ENCODE measurements at places on chromosomes 5 and 9. TPM values are rescaled to one million over a fixed set of nuclear protein-coding genes. Genes with fewer than 3 reads are reported as not detected.

The PRDM9 gene
- total RNA-seq: not detected

GRCh38 chr5:144378681-144379080 is 208.0 kb downstream of the KCTD16 start:
- 0 out of 2 replicates have a peak, but pooled peaks cover 3% of the 10 kb centered on the region for H3K27me3 ChIP-seq
- no peak overlapping the region for H3K27ac ChIP-seq
- no peak overlapping the region for H3K4me3 ChIP-seq
- no peaks in the 10 kb centered on the region for H3K36me3 ChIP-seq

- H3K27me3 ChIP-seq: no peaks in the 10 kb centered on the region
- H3K27ac ChIP-seq: peak overlapping the region; percentile 96
- peaks cover 4% of the 10 kb centered on the region for H3K4me1 ChIP-seq
- no peak for DNase-seq
Observed at GRCh38 chr5:179700401-179700918, 1.7 kb downstream of the CANX start.

DNA sequence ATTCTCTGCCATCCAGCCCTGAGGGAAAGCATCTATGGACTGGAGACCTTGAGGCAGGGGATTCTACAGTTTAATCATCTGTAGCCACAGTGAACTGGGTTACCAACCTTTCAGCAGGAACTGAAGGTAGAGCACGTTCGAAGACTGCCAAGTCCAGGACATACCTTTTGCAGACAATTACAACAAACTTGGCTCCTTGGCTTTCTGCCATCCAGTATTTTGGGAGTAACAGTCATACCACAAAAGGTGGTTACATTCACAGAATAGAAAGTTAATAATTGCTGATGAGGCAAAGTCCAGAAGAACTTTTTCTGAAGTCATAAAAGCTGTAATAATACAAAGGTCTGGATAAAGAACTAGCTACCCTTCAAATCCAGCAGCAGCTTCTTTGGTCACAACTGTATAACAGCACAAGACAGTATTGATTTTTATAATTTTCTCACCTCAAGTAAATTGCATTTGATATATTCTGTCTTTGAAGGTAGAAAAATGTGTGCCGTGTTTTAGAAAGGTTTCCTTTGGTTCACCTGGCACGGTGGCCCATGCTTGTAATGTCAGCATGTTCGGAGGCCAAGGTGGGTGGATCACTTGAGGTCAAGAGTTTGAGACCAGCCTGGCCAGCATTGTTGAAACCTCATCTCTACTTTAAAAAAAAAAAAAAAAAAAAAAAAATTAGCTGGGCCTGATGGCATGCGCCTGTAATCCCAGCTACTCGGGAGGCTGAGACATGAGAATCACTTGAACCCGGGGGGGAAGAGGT is 236.6 kb downstream of the NR3C1 start:
- H3K27me3 ChIP-seq: no peaks in the 10 kb centered on the region
- H3K4me1 ChIP-seq: no peaks in the 10 kb centered on the region
- H3K36me3 ChIP-seq: no peaks in the 10 kb centered on the region
- no peak for DNase-seq
- no peak overlapping the region for H3K27ac ChIP-seq
- no peak overlapping the region for H3K4me3 ChIP-seq

GRCh38 chr5:12019306-12019705 is 115.1 kb upstream of the CTNND2 start:
- H3K4me1 ChIP-seq: no peaks in the 10 kb centered on the region
- no peak overlapping the region for H3K4me3 ChIP-seq
- H3K27me3 ChIP-seq: no peaks in the 10 kb centered on the region
- H3K27ac ChIP-seq: no peak overlapping the region

- H3K4me3 ChIP-seq: no peak overlapping the region
- no peaks in the 10 kb centered on the region for H3K4me1 ChIP-seq
- DNase-seq: no peak
- H3K36me3 ChIP-seq: no peaks in the 10 kb centered on the region
- no peak overlapping the region for H3K27ac ChIP-seq
Observed at GRCh38 chr9:85715587-85715986, 26.2 kb downstream of the AGTPBP1 start.

The PCDHGA7 gene
- not detected for total RNA-seq

DNA sequence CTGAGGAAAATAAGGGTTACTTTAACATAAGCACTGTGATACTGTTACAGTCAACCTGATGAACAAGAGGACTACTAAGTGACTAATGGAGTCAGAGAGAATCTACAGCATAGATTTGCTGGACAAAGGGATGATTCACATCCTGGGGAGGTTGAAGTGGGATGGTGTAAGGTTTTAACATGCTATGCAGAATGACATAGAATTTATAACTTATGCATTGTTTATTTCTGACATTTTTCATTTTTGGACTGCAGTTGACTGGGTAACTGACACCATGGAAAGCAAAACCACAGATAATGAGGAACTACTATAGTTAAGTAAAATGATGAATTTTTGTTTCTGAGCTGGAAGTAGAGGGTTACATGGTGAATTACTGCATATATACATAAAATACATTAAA is 389.2 kb downstream of the MAT2B start:
- no peaks in the 10 kb centered on the region for H3K27me3 ChIP-seq
- DNase-seq: no peak
- H3K36me3 ChIP-seq: no peaks in the 10 kb centered on the region
- H3K4me1 ChIP-seq: no peaks in the 10 kb centered on the region

The NDOR1 gene
- 28.4 TPM for total RNA-seq

Data from HCT116 (cell line).